ENCODE measurements at places on chromosomes 13 and 19. TPM values are rescaled to one million over a fixed set of nuclear protein-coding genes. Genes with fewer than 3 reads are reported as not detected.

DNA sequence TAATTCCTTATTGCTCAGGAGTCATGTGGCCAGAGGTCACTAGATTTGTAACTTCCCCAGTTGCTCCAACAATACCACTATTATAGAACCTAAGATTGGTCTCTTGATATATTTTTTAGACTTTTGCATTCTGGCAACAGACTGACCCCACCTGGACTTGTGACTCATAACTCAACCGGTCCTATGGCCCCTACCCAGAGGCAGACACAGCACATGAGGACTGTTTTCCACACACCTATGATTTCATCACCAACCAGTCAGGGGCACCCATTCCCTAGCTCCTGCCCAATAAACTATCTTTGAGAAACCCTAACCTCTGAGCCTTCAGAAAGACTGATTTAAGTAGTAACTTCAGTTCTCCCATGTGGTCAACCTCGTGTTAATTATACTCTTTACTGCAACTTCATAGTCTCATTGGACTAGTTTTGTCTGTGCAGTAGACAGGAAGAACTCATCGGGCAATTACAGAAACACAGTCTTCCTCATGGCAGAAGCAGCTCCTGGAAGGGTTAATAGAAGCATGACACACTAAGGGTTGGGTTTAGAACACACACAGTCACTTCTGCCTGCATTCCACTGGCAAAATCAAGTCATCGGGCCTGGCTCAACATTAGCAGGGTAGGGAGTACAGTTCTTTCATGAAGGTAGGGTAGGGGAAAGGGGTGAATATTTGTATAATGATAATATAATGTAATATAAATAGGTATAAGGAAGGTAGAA is 251.8 kb downstream of the UQCRFS1 start:
- no peaks in the 10 kb centered on the region for H3K27me3 ChIP-seq
- H3K36me3 ChIP-seq: no peaks in the 10 kb centered on the region
- H3K27ac ChIP-seq: no peak overlapping the region

KANK3 gene
- total RNA-seq: 15.3 TPM

- peak overlapping the region; percentile 91 for H3K27ac ChIP-seq
- no peaks in the 10 kb centered on the region for H3K27me3 ChIP-seq
- DNase-seq: peak; percentile 71
- peaks cover 50% of the 10 kb centered on the region for H3K4me1 ChIP-seq
- no peaks in the 10 kb centered on the region for H3K36me3 ChIP-seq
Observed at GRCh38 chr19:49954933-49955332, 6.0 kb downstream of the SIGLEC11 start.

DNA sequence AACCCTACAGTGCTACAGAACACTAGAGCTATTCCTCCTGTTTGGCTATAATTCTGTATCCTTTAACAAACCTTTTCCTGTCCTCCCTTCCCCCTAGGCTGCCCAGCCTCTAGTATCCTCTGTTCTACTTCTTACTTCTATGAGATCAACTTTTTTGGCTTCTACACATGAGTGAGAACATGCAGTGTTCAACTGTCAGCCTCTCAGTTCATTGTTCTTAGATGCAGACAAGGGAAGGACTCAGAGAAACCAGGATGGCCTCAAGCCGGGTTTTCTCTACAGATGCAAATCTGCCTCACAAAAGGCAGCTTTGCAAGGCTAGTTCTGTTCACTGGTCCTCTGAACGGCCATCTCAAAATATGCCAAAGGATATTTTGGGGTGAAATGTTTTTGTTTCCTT is 18.4 kb downstream of the AMER2 start:
- no peaks in the 10 kb centered on the region for H3K36me3 ChIP-seq
- DNase-seq: no peak
- H3K4me1 ChIP-seq: no peaks in the 10 kb centered on the region
- H3K27ac ChIP-seq: no peak overlapping the region

DNA sequence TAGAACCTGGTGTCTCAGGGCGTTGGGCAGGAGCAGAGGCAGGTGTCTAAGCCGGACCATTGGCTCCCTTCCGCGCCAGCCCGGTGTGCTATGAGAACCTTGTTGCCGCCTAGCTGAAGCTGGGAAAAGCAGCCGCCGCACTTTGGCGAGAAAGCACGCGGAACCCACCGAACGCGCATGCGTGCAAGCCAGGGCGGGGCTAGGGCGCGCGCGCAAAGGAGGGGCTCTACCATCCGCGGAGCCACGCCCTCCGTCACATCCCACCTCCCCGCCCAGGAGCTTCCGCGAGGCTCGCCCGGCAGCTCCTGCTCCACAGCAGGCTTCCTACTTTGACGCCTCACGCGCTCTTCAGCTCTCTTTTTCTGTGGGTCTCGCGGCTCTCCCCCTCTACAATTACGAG is 51.3 kb downstream of the WDR87 start:
- H3K4me3 ChIP-seq: no peak overlapping the region
- no peaks in the 10 kb centered on the region for H3K27me3 ChIP-seq
- H3K27ac ChIP-seq: no peak overlapping the region
- H3K36me3 ChIP-seq: no peaks in the 10 kb centered on the region
- H3K4me1 ChIP-seq: no peaks in the 10 kb centered on the region

DNA sequence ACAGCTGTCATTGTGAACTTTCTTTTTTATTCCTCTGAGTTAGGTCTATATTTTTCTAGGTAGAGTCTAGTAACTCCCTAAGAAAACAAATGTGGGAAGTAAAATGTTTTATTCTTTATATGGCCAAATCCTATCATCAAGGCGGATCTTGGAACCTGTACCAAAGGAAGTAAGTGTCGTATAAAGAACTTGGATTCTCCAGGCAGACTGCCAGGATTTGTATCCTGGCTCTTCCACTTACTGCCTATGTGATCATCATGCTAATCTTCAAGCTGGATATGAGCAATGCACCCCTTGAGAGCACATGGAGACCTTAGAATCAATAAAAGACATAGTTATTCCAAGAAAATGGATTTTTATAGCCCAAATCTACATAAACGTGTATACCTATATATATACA is 286.5 kb downstream of the PCDH17 start:
- H3K27me3 ChIP-seq: no peaks in the 10 kb centered on the region
- no peak overlapping the region for H3K4me3 ChIP-seq
- H3K36me3 ChIP-seq: no peaks in the 10 kb centered on the region
- H3K4me1 ChIP-seq: no peaks in the 10 kb centered on the region

NPAS1 gene
- 3.5 TPM for total RNA-seq

GRCh38 chr13:105587786-105588185 is 947.7 kb downstream of the EFNB2 start:
- no peaks in the 10 kb centered on the region for H3K4me1 ChIP-seq
- no peak overlapping the region for H3K27ac ChIP-seq
- H3K4me3 ChIP-seq: no peak overlapping the region
- no peak for DNase-seq

ALKBH7 gene
- 91.5 TPM for total RNA-seq

SOX1 gene
- not detected for total RNA-seq

THSD1 gene
- 4.0 TPM for total RNA-seq

APLP1 gene
- 2.3 TPM for total RNA-seq

ELSPBP1 gene
- total RNA-seq: not detected

PNMA8A gene
- 64.6 TPM for total RNA-seq

DNA sequence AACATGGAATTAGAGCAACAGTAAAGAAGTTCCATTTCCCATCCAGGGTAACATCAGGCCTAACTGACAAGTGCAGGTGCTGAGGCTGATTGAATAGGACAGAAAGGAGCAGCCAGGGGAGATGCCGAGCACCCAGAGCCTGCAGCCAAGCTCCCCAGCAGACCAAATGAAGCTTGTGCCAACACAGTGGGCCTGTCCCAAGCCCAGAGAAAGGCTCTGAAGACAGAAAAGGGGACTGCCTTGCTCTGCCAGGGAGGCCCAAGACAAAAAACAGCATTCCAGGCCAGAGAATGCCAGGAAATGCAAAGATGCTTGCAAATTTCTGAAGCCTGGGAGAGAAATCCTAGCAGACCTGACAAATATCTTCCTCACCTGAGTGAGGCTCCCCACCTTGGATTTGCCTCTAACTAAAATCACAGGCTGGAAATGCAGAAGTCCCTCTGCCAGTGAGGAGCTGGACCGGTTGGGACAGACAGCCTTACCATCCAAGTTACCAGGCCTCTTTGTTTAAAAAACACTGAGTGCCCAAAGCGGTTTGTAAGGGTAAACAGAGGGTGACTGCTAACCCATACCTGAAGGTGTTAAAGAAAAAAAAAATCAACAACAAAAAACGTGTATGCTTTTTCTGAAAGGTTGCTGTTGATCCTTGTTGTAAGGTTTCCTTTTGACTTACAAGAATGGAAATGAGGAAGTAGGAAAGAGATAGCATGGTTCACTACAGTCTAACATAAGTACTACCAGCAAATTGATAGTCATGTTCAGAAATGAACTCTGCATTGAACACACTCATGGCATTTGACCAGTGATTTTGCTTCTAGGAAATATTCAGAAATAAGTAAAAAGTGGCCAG is 11.8 kb upstream of the HMGB1 start:
- H3K27me3 ChIP-seq: no peaks in the 10 kb centered on the region
- H3K36me3 ChIP-seq: no peaks in the 10 kb centered on the region
- DNase-seq: no peak
- H3K27ac ChIP-seq: no peak overlapping the region
- H3K4me3 ChIP-seq: no peak overlapping the region

- no peak overlapping the region for H3K27ac ChIP-seq
- no peak overlapping the region for H3K4me3 ChIP-seq
- no peaks in the 10 kb centered on the region for H3K4me1 ChIP-seq
- DNase-seq: no peak
Observed at GRCh38 chr19:51386882-51387520, 773 bp downstream of the LIM2 start.

- H3K27ac ChIP-seq: no peak overlapping the region
- no peaks in the 10 kb centered on the region for H3K36me3 ChIP-seq
- H3K4me3 ChIP-seq: no peak overlapping the region
- DNase-seq: no peak
- H3K4me1 ChIP-seq: no peaks in the 10 kb centered on the region
Observed at GRCh38 chr13:25429466-25429865, 57.7 kb downstream of the ATP8A2 start.

ZNF729 gene
- not detected for total RNA-seq

DNA sequence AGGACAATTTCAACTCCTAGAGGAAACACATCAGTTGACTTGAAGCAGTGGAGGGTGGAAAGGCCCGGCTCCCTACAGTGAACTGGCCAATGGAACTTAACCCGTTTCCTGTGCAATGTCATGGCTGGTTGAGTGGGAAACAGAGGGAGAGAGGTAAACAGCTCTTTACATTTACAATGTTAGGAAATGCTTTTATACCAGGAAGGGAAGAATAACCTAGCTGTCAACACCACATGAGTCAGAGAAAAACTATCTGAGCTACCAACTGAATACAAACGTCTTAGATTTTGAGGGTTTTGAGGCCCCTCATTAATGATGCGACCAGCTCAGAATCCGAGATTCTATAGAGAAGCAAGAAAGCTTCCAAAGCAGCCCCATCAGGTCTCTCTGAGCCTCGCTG is 36.7 kb downstream of the CARD8 start:
- peaks cover 2% of the 10 kb centered on the region for H3K36me3 ChIP-seq
- no peak for DNase-seq
- H3K27ac ChIP-seq: no peak overlapping the region

- peaks cover 38% of the 10 kb centered on the region for H3K4me1 ChIP-seq
- no peak overlapping the region for H3K4me3 ChIP-seq
- no peak for DNase-seq
- H3K27ac ChIP-seq: peak overlapping the region; percentile 70
- peaks cover 30% of the 10 kb centered on the region for H3K36me3 ChIP-seq
Observed at GRCh38 chr19:16373532-16373931, 48.9 kb downstream of the KLF2 start.

GRCh38 chr19:31071136-31071855 is 277.9 kb downstream of the TSHZ3 start:
- no peaks in the 10 kb centered on the region for H3K36me3 ChIP-seq
- DNase-seq: no peak

GRCh38 chr19:41939861-41940730 is 11.8 kb upstream of the ERFL start:
- peaks cover 33% of the 10 kb centered on the region for H3K27me3 ChIP-seq
- DNase-seq: no peak
- H3K27ac ChIP-seq: no peak overlapping the region

PLK5 gene
- total RNA-seq: not detected

PSG7 gene
- not detected for total RNA-seq

GRCh38 chr13:96573563-96573962 is 420.7 kb downstream of the OXGR1 start:
- H3K27ac ChIP-seq: no peak overlapping the region
- no peaks in the 10 kb centered on the region for H3K27me3 ChIP-seq
- no peak overlapping the region for H3K4me3 ChIP-seq
- no peak for DNase-seq
- H3K4me1 ChIP-seq: no peaks in the 10 kb centered on the region
- H3K36me3 ChIP-seq: no peaks in the 10 kb centered on the region

DNA sequence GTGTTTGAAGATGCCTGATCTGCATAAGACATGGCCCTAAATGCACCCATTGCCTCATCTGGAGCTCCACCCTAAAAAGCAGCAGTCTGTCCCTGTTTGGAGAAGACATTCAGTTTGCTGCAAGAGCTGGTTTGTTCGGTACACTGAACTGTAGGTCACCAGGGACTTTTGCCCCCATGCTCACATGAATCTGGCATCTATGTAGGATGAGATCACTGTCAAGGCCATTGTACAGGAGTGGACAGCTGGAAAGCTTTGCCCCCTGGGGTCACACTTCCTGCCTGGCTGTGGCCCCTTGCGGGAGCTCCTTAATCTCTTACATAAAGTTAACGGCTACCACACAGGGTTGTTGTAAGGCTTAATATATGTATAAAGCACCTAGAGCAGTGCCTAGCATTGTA is 73.0 kb downstream of the IPO5 start:
- H3K36me3 ChIP-seq: no peaks in the 10 kb centered on the region
- no peaks in the 10 kb centered on the region for H3K4me1 ChIP-seq
- H3K4me3 ChIP-seq: no peak overlapping the region
- no peaks in the 10 kb centered on the region for H3K27me3 ChIP-seq
- DNase-seq: peak; percentile 27

GRCh38 chr13:49939321-49939720 is 3.2 kb upstream of the SPRYD7 start:
- DNase-seq: no peak
- no peak overlapping the region for H3K4me3 ChIP-seq
- no peaks in the 10 kb centered on the region for H3K36me3 ChIP-seq
- H3K27me3 ChIP-seq: no peaks in the 10 kb centered on the region

DNA sequence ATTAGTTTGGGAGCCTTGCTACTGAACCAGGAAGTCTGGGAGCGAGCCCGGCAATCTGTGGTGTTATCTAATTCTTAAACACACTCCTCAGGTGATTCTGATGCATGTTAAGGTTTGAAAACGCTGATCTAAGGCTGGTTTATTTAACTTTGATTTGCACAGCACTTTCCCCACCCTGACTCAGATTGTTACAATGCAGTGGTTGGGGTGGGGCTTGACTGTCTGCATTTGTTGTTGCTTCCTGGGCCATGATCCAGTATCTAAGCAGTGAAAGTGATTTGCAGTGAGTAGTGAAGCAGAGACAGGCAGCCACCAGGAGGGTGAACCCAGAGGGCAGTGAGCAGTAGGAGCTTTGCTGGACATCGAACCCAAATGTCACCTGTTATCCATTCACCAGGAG is 81.6 kb upstream of the ARGLU1 start:
- no peak overlapping the region for H3K27ac ChIP-seq
- H3K4me1 ChIP-seq: no peaks in the 10 kb centered on the region
- no peak for DNase-seq

KHSRP gene
- total RNA-seq: 227 TPM

All from adrenal gland (tissue), 19 donors.